ENCODE measurements at places on chromosomes 16 and 17.
A peak's percentile ranks its signal among the peaks of the same experiment; 100 is the strongest.

- DNase-seq = no peak
Measured at GRCh38 chr16:73396556-73396955, 348.6 kb upstream of the ZFHX3 start.

DNA sequence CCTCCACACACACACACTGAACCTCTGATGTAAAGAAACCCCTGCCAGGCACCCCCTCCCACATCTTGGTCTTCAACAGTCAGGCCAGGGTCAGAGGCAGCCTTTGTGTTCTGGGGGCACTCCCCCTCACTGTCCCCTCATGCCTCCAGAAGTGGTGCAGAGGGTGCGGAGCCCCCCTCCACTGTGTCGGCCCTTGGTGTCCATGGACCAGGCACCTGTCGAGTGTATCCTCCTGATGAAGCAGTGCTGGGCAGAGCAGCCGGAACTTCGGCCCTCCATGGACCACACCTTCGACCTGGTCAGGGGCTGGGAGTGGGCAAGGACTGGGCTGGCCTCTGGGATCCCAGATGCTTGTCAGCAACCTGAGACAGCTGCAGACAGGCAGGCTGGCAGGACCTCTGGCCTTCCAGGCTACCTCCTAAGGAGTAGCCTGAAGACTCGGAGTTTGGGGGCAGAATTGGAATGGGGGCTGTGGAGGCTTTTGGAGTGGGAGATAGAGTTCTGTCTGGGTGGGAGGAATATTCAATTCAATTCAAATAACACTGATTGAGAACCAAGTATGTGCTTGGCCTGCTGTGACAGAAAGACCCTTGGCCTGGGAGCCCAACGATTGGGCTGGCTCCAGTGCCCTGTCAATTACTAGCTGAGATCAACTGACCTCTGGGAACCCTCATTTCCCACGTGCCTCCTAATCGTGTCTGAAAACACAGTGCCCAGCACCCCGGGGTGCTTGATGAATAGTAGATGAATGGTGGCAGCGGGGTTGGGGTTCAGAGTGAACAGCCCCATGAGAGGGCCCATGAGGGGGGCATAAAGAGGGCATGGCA, 11.5 kb downstream of the GUCY2D start:
- DNase-seq = no peak

GRCh38 chr17:72602517-72603419, 481.9 kb downstream of the SOX9 start:
- DNase-seq = no peak

- peak; percentile 39 for DNase-seq
Measured at GRCh38 chr17:28928061-28928460, 23.3 kb downstream of the PHF12 start.

GRCh38 chr16:85220125-85220839, 108.0 kb upstream of the CIBAR2 start:
- DNase-seq = no peak

DNA sequence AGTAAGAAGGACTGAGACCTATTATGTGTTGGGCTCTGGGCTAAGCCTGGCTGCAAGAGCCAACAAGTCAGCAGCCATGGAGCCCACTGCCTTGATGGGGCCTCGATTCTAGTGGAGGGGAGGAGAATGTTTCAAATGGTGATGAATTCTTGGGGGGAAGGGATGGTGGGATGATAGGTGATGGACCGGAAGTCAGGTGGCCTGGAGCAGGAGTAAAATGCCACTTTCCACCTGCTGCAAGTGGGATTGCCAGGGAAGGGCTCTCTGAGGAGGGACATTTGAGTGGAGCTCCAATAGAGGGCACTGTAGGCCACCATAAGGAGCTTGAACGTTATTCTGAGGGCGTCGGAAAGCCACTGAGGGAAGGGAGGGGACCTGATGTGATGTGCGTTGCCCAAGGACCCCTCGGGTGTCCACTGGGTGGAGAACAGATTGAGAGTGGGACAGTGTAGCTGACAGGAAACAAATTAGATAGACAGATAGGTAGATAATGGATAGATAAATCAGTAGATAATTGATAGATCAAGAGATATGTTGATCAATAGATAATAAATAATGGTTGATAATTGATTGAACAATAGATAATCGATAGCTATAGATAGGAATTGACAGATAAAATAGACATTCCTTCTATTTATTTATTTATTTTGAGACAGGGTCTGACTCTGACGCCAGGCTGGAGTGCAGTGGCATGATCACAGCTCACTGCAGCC, 18.2 kb upstream of the NXPH3 start:
- peak; percentile 49 for DNase-seq

DNA sequence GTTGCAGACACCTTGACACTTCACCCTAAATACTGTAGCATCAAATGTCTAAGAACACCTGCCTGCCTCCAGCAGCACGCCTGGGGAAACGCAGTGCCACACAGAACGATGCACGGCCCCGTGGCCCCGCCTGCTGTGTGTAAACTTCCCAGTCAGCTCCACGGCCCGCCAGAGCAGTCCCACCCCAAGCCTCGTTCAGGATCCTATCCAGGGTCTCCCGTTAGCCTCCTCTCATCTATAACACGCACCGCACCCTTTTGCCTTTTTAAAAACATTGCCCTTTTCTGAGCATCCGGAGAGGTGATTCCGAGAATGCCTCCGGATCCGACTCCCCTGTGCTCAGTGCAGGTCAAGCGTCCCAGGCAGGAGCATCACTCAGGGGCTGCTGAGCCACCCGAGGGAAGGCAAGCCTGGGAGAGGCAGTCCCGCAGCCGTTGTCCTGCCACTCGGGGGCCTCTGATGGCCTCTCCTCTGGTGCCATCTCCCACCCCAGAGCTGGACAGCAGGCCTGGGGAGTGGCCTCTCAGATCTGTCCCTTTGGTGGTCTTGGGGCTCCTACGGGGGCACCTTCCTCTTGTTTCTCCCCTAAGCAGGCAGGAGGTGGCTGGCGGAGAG, 37.9 kb upstream of the SLC38A10 start:
- no peak for DNase-seq

DNA sequence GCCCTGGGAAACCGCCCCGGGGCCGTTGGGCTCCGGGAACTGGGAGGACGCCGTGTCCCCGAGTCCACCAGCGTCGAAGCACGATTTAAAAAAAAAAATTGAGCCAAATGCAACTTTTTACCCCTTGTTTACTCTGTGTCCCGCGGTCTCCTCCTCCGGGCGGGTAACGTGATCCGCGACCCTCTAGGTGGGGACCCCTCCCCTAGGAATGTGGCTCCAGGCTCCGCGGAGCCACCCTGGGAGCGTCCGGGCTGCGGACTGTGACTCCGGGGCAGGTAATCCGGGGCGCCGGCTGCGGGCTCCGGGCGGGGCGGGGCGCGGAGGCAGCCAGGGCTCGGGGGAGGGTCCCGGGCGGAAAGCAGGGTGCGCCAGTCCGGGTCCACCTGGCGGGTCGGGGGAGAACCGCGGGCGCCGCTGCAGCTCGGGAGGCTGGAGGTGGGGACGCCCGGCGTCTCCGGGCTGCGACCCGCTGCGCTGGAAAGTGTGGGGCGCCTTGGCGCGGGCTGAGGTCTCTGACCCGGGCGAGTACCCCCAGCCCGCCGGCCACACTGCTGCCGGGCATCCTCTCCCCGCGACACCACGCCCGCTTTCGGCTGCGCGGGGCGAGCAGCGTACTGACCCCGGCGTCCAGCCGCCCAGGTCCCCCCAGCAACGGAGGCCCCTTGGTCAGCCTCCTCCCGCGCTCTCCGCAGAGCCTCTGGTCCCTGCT, 852 bp upstream of the HELZ start:
- peak; percentile 55 for DNase-seq

- no peak for DNase-seq
Measured at GRCh38 chr16:21326459-21326858, 48.4 kb upstream of the CRYM start.

- DNase-seq = no peak
Measured at GRCh38 chr17:78075545-78075944, 53.0 kb downstream of the TMC6 start.

DNA sequence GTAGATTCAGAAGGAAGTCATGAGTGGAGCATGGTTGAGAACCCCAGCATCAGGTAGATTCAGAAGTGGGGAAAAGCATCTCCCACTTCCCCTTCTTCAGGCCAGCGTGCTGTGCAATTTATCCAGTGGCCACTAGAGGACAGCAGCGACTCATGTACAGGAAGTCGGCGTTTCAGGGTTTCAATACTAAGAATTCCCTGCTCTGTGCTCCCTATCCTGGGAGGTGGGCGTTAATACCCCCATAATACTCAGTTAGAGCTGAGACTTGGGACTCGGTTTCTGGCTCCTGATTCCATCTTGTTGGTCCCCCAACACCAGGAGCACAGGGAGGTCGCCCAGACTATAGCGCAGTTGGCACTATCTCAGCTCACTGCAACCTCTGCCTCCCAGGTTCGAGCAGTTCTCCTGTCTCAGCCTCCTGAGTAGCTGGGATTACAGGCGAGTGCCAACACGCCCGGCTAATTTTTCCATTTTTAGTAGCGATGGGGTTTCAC, 75.3 kb upstream of the AMZ2 start:
- peak; percentile 80 for DNase-seq

- DNase-seq = no peak
Measured at GRCh38 chr17:66829386-66829864, 5.5 kb upstream of the CACNG5 start.

- peak; percentile 42 for DNase-seq
Measured at GRCh38 chr17:1455291-1455796, 688 bp downstream of the CRK start.

DNA sequence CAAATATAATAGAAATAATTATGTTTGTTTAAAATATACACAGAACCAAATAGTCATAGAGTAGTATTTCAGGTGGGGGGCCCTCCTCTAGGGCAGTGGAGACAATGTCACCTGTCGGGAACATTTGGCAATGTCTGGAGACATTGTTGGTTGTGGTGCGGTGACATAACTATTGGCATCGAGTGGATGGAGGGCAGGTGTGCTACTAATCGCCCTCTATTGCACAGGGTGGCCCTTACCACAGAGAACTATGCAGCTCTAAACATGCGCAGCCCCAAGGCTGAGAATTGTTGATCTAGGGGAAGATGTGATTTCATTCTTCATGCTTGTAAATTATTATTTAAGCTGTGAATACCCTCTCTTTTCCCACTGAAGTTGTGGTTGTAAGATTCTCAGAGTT, 594.0 kb downstream of the WWOX start:
- DNase-seq = no peak

Data from CD4-positive, alpha-beta T cell treated with Interleukin-12 subunit alpha and Interleukin-12 subunit beta, for 1 hour (primary cell).